ENCODE measurements at places on chromosomes 7 and 10.

GRCh38 chr7:122457969-122458368, 153.4 kb upstream of the FEZF1 start:
- DNase-seq = no peak

- no peak for DNase-seq
These were observed 16.6 kb upstream of the ITIH2 start for GRCh38 chr10:7686351-7687171.

GRCh38 chr7:149642589-149642988, 130.8 kb downstream of the ZNF467 start:
- DNase-seq = no peak

- DNase-seq = no peak
These were observed 54.5 kb downstream of the NEURL1 start for GRCh38 chr10:103548006-103548405.

GRCh38 chr7:15648461-15648961, 38.0 kb downstream of the MEOX2 start:
- no peak for DNase-seq

DNA sequence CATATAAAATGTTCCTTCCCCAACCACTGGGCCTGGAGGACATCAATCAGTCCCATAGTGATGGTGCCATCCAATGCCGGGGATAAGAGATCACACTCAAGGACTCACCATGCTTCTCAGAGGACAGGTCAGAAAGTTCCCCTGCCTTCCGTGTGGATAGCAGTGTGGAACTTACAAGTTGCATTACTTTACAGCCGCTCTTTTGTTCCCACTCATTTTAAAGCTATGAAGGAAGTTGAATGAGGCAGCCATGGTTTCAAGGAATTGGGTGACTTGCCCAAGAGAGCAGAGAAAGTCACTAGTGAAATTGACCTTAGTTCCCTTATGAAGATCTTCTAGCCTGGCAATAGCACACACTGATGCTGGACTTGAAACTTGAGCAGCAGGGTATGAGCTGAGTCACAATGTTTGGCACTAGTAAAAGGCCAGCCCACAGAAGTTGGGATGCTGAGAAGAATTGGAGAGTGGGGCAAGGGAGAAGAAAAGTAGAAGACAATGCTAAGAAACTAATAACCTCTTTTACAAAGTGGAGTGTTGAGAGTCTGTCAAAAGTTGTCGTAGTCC, 78.7 kb downstream of the CXCL12 start:
- no peak for DNase-seq

DNA sequence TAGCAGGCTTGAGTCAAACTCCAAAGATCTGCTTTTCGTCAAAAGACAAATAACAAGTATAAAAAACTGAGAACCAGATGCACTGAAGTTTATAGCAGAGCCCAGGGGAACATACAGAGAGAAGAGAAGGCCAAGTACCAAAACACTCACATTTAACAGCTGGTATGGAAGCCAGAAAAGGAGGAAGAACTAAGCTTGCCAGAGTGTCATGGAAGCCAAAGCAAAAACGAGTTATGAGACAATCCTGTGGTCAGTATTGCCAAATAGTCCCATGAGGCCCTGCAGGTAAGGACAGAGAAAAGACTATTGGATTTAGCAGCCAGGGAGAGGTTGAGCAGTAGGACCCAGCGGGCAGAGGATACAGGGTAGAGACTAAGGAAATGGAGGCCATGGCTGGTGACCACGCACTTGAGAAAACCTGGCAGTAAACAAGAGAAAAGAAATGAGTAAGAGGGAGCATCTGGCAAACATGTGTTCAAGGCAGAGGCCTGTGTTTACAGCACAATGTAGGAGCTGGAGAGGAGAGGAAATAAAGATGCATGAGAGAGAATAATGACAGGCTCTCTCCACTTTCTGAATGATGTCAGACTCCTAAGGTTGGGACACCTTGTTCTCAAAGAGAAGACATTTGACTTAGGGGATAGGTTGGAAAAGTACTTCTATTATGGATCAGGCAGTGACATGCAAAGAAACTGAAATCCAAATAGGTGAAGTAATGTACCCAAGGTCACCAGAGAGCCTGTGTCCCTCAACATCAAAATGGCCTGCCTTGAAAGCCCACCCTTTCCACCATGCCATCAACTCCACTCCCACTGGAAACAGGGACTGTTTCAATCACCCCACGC, 9.1 kb downstream of the CREB3L2 start:
- DNase-seq = peak; percentile 74

DNA sequence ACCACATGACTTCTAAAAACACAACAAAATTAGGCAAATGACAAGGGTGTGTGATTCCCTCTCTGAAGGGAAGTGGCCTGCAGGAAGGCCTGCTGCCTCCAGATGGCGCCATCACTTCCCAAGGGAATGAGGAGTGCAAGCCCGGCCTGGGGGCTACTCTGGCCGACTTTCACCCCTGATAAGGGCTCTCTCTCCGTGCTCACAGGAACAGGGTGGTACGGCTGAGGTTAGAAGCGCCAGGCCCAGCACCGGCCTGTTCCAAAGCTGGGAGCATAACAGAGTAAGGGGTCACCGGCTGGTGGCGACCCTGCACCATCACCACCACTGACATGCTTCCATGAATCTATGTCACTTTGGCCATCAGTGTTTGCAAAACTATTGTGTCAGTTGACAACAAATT, 13.1 kb downstream of the RBP3 start:
- peak; percentile 63 for DNase-seq

DNA sequence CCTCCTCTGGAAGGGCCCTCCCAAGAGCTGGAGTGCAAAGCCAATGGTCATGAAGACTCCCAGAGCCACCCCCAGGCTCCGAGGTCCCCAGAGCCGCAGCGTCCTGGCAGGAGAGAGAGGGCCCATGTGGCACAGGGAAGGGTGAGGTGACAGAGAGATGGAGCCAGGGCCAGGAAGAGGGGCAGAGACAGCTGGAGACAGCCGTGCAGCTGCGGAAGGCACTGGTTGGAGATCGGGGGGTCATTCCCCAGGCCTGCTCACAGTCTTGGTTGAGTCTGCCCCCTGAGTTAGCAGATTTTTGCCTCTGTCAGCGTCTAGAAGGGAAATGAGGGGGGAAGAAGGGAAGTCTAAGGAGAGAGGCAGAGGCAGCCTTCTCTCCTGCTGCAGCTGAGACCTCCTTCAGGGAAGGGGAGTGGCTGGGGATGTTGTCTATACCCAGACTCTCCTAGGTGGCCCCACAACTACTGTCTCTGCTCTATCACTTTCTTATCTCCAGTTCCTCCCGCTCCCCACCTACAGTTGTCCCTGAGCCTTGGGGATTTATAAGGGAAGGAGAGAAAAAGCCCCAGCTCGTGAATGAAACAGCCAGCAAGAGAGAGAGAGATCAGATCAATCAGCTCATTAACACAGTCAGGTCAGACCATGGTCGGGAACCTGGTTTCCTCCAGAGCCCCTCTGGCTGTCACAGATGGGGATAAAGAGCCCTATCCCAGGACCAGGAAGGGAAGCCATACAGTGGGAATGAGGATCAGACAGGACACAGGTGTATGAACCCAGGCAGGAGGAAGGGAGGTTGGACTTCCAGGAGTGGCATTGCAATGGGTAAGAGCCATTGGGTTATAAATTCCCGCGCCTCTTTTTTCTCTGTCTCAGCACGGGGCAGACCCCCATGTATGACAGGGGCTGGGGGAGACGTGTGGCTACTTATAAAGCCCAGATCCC, 1.2 kb downstream of the GAL3ST4 start:
- no peak for DNase-seq

- no peak for DNase-seq
These were observed 68.1 kb downstream of the VPS41 start for GRCh38 chr7:38840736-38841460.

- DNase-seq = no peak
These were observed 21.3 kb downstream of the PTPRE start for GRCh38 chr10:127928021-127928806.

- DNase-seq = no peak
These were observed 205.6 kb upstream of the TCF7L2 start for GRCh38 chr10:112744181-112745096.

- DNase-seq = no peak
These were observed 73.8 kb downstream of the LANCL2 start for GRCh38 chr7:55438757-55439525.

DNA sequence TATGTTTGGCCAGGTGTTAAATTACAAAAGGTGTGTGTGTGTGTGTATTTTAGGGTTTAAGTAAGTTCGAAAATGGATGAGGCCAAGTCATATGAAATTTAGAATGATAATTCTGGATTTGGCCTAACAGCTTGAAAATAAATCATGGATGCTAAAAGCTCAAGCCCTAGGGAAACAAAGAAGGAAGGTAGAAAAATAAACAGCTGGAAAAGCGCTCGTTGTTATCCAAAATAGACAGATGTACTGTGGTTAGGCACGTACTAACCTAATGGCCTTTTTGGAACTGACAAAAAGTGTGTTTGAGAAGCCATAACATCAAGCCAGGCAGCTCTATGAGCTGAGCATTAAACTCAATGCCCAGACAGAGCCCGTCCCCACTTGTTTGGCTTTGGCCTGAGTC, 17.5 kb upstream of the PALS2 start:
- no peak for DNase-seq

DNA sequence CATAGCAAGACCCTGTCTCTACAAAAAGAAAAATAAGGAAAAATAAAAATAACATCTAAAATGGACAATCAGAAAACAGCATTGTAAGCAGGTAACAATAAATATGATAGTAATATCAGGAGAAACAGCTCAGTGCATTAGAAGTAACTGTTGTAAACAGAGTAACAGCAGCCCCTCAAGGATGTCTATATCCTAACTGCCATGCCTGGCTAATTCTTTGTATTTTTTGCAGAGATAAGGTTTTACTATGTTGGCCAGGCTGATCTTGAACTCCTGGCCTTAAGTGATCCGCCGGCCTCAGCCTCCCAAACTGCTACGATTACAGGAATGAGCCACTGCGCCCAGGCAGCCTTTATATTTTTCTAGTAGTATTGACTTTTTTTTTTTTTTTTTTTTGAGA, 7.5 kb downstream of the SORBS1 start:
- no peak for DNase-seq

DNA sequence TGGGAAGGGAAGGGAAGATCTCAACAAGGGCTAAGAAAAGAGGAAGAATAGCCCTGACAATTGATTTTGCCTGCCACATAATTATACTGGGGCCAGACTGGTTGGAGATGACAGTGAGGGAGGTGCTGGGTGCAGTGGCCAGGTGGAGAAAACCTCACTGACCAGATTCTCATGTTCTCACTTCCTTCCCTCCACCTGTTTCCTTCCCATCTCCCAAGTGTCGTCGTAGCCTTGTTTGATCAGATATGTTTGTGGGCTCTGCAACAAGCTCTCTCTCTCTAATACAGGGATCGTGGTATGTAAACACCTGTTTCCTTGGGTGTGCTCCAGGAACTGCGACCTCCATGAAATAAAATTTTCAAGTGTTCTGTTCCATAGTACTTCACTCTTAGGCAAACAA, 60.2 kb downstream of the VCL start:
- no peak for DNase-seq

GRCh38 chr7:143104759-143105158, 27.1 kb upstream of the PIP start:
- DNase-seq = no peak

DNA sequence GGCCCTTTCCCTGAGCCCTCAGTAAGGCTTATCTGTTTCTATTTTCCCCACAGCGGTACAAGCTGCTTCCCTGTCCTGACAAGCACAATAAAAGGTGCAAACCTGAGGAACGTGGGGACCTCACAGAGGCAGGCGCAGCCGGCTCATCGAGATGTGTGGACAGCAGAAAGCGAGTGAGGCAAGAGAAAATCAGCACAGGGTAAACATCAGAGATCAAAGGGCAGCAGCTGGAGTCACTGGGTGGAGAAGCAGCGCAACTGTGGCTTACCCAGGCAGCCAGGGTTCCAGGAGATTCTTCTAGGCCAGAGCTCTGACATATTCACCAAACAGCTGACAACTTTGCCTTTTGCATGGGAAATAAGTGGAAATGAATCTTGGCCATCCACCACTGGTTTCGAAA, 212.6 kb downstream of the WDR11 start:
- no peak for DNase-seq

DNA sequence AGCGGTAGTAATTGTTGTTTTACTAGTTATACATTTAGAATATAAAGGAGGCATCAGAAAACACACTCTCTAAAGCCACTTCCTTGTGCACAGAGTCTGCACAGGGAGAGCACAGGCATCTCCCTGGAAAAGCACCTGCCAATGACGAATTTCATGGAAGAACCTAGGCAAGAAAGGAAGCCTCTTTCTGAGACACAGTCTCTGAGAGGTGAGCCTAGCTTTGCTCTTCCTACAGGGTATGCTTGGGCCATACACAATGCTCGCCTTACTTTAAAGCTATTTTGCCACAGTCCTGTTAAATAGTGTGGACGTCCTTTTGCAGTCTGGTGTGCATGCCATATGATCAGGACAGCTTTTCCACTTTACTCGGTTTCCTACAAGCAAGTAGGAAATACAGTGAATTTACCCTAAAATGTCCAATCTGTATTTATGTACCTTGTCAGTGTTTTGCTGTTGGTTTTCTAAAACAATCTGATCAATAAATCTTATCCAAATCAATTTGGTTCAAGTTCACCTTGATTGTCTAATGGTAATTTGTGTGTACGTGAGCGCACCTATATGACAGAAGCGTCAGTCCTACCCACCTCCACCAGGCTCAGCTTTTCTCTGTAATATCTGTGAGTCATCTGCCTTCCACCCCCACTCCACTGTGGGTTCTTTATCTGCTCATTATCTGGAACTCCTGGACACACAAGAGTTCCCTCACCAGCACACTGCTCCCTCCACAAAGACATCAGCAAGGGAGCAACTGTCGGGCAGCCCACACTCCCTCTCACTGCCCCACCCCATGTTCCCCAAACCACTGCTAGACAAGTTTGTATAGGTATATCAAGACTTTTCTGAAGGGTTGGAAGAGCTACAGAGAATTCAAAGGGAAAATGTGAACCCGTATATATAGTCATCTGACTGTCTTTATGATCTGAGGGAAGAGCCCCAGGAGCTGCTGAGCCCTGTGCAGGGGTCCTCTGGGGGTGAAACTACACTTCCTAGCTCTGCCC, 65.2 kb downstream of the KLHDC10 start:
- no peak for DNase-seq

DNA sequence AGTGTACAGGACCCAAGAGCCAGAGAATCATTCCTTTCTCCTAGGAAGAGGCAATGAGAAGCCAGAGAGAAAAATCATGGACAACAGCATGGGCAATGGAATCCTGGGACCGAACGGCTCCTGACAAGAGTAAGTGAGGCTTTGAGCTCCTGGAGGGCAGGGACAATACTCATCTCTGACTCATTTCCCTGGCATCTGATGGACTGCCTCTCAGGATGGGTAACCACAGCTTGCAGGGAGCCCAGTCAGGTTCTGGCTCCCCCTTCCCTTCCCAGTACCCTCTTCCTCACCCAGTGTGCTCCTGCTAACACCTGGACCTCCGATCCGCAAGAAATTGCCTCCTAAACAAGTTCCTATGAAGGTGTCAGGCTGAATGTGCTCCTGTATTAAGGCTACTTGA, 51.2 kb upstream of the SORCS3 start:
- no peak for DNase-seq

- no peak for DNase-seq
These were observed 55.4 kb downstream of the MAP3K8 start for GRCh38 chr10:30489346-30489745.

DNA sequence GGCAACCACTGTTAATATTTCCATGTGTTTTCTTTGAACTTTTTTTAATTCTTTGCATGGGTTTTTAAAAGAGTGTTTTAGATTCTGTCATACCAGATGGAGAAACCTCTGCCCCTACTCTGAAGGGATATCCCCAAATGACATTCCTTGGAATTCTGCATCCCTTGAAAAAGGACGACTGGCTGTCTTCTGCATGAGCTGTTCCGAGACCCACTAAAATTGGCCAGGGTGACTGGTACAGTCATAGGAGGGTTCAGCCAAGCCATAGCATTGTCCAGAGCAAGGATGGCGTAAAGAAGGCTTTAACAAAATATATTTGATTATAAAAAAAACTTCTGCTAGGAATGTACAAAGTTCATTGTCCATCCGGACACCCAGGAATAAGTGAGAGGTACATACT, 952.9 kb downstream of the NRG3 start:
- DNase-seq = no peak
